ENCODE measurements at places on chromosomes 13 and 19.

DNA sequence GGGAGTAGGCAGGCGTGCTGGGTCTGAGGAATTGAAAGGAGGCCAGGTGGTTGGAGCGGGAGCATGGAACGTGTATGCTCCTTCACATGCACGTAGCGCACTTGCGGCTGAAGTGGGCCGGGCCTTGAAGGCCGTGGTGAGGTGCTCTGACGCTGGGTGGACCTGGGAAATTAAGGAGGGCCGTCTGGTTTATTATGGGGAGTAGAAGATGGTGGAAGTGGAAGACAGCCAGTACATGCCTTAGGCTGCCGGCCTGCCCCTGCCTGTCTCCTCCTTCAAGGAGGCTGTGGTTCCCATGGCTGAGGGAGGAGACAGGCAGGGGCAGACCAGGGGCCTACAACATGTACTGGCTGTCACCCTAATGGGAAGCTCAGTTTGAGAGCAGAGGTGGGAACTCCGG lies 23.9 kb downstream of the GATAD2A start:
- no peak for DNase-seq

- no peak for DNase-seq
These were observed 612.1 kb downstream of the TBC1D4 start for GRCh38 chr13:74869846-74870245.

DNA sequence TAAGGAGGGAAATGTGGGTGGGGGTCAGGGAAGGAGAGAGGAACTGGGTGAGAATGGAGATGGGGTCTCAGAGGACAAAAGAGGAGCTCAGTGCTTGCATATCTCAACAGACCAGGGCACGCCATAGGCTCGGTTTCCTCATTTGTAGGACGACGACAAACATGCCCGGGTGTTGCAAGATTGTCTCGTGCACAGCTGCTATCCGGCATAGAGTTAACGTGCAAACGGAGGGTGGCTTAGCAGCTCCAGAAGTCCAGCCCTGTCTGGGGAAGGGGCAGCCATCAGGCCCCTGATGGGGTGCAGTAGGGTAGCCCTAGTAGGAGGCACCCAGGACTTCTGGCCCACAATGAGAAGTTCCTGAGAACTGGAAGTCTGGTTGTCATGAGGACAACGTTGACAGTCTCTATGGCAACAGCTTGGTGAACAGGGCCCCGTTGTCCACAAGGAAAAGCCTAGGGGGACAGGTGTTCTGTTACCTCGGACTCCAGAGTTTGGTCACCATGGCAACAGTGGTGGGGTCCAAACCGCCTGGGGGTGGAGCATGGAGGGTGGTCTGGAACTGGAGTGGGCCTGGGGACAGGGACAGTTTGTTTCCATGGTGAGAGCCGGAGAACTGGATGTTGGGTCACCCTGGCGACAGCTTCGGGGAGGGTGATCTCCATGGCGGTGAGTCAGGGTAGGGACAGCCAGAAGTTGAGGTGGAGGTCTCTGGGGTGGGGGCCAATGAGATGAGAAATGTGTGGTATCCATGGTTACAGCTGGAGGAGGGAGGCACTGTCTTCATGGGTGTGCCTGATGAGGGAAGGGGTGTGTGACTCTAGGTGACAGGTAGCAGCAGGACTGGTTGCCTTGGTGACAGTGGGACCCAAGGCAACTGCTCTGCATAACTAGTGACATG lies 16.8 kb downstream of the TM6SF2 start:
- no peak for DNase-seq

GRCh38 chr19:13313875-13314274 lies 163.7 kb downstream of the IER2 start:
- DNase-seq, result no peak

- DNase-seq, result no peak
These were observed 3.8 kb upstream of the LRFN3 start for GRCh38 chr19:35932291-35932936.

DNA sequence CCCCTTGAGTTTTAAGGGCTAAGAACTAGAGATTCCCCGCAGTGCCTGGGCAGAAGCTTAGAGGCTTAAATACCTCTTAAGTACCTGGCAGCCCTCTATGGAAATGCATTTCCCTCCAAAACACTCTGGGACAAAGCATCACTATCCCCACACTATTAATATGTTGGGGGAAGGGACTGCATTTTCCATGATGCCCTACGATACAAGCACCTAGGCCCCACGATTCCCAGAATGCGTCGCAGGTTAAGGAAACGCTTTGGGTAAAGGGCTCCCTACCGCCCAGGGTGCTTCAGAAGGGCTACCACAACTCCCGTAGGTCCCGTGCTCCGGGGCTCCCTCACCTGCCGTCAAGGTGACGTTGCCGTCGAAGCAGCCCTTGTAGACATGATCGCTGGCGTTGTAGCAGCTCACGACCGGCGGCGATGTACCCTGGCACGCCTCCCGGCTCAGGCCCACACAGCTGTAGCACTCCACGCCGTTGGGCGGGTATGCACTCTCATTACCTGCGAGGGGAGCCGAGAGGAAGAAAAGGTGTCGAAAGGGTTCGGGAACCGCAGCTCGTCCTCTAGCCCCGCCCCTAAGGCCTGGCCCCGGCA lies 2.5 kb downstream of the LYPD3 start:
- DNase-seq, result no peak

GRCh38 chr13:37023871-37024270 lies 23.3 kb downstream of the EXOSC8 start:
- DNase-seq, result peak; percentile 39

GRCh38 chr13:97946951-97947588 lies 6.4 kb upstream of the IPO5 start:
- peak; percentile 96 for DNase-seq

DNA sequence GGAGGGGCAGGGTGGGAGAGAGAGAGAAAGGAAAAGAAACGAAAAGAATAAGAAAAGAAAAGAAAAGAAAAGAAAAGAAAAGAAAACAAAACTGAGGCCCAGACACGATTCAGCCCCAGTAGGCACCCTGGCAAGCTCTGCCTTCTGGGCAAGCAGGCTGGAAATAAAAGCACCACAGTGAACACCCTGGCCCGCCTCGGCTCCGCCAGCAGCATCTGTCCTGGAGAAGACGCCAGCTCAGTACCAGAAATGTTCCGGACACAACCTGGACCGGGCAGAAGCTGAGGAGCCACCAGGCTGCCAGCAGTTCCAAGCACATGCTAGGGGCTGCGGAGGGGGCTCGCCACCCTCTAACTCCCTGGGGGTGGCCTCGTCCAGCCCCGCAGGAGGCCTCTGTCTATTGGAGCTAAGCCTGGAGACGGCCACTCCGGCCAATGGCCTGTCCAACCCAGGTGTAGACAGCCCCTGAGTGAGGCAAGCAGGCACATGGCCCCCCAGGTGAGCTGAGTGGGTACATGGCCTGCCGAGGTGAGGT lies 11.4 kb upstream of the CPAMD8 start:
- DNase-seq, result no peak

- DNase-seq, result peak; percentile 37
These were observed 379 bp upstream of the ZNF470 start for GRCh38 chr19:56566904-56567273.

- DNase-seq, result no peak
These were observed 2.1 kb upstream of the MLNR start for GRCh38 chr13:49217962-49218492.

DNA sequence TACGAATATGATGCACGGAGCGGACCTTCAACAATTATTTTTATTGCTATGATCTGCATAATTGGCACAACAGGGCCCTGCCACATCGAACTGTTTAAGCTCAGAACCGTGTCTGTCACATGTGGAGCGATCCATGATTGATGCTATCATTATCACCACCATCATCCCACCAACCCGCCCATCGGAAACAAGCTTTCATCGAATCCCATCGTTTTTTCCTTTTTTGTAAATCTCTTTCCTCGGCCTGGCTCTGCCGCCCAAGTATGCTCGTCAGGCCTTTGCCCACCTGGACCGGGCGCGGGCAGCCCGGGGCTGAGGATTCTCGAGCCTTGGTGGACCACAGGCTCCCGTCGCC lies 533 bp upstream of the DCAF15 start:
- no peak for DNase-seq

- DNase-seq, result no peak
These were observed 300.7 kb upstream of the MIR17HG start for GRCh38 chr13:91046715-91047327.

DNA sequence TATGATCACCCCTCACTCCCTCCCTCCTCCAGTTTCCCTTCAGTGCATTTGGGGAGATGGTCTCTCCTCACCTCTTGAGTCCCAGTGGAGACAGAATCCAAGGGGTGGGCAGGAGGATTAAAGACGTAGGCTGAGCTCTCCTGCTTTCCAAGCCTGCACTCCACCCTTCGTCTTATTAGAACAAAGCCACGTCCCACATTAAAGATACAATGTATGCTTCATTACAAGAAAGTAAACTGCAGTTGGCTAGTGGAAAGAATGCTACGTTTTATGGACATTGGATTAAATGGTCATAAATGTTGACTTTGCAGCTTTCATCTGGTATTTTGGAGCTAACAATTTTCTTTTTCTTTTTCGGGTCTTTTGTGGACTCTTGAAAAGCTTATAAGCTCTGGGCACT lies 1.5 kb upstream of the KLK11 start:
- no peak for DNase-seq

DNA sequence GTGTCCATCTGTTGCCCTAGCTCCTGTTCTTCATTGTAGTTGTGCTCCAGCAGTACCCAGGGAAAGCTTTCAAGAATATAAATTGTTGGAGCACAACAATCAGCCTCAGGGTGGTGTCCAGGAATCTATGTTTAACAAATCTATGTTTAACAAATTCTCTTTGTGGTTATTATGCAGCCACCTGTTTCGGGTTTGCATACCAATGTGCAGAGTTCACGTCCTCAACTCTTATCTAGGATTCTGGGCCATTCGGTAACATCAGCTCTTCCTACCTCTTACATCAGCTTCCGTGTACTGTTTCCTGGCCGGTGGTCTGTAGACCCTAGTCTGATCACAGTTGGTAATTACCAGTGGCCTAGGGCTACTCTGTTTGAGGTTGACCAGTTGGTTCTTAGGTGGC lies 17.0 kb downstream of the MTUS2 start:
- no peak for DNase-seq

DNA sequence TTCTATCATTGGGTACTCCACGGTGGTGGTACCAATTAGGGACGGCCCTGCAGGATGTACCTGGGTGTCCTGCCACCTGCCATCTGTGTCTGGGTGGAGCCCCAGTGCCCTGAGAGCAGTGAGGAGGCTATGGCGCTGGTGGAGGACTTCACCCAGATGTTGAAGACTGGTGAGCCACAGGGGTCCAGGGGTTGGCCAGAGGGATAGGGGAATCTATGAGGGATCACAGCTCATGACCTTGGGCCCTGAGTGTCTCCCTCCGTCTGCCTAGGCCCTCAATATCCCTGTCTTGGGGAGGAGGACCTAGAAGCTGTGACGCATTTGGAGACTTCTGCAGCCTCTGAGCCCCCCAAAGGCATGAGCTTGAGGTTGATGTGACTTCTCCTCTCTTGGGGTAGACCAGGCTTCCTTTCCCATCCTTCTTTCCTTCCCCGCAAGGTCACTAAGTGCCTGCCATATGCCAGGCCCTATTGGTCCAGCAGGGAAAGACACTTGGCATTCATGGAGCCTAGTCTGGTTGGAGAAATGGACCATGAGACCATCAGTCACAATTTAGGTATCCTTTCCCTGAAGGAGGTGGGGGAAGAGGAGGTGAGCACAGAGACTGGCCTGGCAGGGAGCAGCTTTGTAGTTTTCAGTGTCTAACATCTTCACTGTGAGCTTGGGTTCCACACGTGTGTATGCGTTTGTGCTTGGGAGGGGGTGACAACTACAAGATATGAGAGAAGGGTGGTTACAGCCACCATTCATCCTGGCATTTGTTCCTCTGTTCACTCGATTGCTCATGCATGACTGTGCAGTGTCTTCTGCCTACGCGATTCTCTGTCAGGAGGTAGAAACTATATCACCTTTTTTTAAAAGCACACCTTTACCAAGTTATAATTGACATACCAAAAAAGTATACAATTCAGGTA lies 5.1 kb upstream of the MZF1 start:
- no peak for DNase-seq

DNA sequence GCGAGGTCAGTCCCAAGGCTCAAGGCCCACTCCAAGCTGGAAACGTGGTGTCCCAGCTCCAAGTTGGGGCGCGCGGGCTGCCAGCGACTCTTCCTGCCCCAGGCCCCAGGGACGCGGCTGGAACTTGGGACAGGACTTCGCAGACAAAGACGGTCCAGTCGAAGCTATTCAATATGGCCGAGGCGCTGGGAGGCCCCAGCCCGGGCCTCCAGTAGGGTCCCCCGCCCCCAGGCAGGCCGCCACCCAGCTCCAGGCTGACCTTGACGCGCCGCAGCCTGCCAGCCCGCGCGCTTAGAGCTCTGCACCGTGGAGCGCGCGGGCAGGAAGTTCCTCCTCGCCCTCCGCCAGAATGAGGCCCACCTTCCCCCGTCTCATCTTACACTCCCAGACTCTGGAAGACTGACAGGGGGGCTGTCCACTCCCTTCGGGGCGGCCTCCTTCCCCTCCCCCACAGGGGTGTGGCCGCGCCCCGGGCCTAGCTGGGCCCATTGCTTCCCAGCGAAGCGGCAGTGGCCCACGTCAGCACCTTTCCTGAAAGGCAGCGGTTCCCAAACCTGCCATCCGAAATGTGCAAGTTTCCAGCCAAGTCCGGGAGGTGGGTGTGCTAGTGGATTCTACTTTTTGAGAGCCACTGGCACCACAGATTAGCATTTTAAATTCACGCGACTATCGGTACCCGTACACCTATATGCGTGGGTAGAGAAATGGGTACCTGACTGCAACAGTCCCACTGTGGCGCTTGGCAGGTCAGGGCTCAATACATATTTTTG lies at the start of gene CCDC8:
Gene CCDC8 (minus strand): TSS at position 303 of the 770 bp plus-strand sequence. CDS start 754 bp downstream, outside the sequence.
- peak; percentile 99 for DNase-seq

GRCh38 chr13:34002924-34003323 lies 185.0 kb downstream of the RFC3 start:
- DNase-seq, result no peak

- DNase-seq, result no peak
These were observed 7.1 kb downstream of the ZIC2 start for GRCh38 chr13:99988529-99989275.

- peak; percentile 14 for DNase-seq
These were observed 27.0 kb downstream of the ZMYM5 start for GRCh38 chr13:19836472-19836871.

GRCh38 chr13:52832313-52832712 lies 16.1 kb downstream of the PCDH8 start:
- no peak for DNase-seq

GRCh38 chr19:11208561-11209471 lies 11.5 kb upstream of the KANK2 start:
- DNase-seq, result no peak

DNA sequence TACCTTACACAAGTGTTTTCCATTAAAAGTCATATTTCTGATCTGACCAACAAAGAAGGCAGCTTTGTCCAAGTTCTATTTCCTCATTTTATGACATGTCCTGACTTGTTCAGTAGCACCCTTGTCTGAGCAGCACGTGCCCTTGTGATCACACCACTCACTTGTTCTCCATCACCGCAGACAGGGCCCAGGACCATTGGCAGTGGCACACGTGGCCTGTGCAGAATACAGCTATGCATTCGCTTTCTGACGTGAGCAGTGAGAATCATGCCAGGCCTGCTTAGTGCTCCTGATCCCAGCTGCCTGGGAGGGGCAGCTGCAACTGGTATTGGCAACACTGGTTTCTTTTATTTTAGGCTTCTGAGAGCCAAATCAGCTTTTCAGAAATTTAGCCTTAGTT lies 134.2 kb downstream of the FRY start:
- no peak for DNase-seq

- no peak for DNase-seq
These were observed 34.3 kb downstream of the NAA16 start for GRCh38 chr13:41345165-41345913.
